RKO (cell line): ENCODE measurements at places on chromosomes 4 and X.

- no peak for DNase-seq
Measured at GRCh38 chr4:58807843-58808615, 1697.8 kb upstream of the IGFBP7 start.

- peak; percentile 90 for DNase-seq
Measured at GRCh38 chr4:105474099-105474518, 247 bp upstream of the PPA2 start.

DNA sequence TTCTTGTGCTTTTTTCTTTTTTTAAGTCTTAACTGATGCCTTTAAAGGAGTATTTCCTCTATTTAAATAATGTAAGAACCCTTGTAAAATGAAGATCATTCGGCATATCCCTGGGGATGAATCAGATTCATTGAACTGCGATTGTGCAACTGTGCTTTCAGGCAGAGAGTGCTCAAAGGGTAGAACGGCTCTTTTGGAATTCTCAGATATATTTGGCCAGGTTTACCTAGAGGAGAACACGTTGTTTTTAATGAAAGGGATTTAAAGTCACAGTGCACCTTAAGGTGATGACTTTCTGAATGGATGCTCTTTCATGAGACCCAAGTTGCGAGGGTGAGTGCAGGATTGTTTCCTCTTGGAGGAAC is 51.6 kb upstream of the ELOVL6 start:
- no peak for DNase-seq

DNA sequence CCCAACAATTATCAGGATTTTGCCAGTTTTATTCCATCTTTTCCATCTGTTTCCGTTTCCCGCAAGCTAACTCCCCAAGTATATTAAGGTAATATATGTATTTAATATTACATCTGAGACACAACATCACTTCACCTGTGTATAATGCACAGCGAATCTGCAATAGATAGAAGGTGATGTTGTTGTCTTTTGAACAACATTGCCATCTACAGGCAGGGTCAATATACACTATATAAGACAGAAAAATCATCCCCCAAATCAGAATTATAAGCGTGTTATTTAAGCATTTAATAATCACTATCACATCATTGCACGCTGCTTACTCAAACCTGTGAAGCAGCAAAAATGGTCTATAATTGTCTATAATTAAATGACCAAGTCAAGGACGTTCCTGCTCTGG is 1115.5 kb downstream of the NLGN4X start:
- peak; percentile 56 for DNase-seq

DNA sequence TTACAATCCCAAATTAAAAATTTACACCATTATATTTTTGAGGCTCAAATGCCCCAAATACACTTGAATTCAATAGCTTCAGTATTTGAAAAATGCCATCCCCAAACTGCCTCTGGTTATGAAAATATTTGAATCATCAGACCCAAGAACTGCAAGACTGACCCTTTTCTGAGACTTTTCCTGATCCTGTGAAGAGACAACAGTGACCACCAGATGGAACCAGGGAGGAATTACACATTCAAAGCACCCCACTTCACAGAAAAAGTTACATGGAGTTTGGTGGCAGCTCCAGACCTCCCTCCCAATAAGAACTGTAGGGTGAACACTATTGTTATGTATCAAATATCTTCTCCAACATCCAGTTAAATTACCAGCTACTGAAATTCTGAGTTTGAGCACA is 44.0 kb upstream of the SCD5 start:
- peak; percentile 58 for DNase-seq

DNA sequence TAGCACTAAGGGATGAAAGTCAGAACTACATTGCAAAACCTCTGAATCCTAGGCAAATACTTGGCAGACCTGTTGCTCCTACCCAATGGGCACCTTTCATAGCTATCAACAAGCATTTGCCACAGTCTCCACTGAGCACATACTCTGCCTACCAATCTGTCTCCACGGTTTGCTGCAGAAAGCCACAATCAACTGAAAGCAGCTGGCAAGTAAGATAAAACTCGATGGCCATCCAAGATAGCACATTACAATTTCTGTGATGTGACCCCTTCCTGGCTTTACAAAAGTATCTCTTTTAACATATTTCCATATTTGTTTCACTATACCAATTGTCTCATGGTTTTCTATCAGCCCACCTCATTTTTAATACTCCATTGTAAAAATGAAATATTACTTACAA is 1060.5 kb upstream of the INTU start:
- no peak for DNase-seq

GRCh38 chr4:40916218-40916555 is 166.4 kb downstream of the NSUN7 start:
- no peak for DNase-seq

DNA sequence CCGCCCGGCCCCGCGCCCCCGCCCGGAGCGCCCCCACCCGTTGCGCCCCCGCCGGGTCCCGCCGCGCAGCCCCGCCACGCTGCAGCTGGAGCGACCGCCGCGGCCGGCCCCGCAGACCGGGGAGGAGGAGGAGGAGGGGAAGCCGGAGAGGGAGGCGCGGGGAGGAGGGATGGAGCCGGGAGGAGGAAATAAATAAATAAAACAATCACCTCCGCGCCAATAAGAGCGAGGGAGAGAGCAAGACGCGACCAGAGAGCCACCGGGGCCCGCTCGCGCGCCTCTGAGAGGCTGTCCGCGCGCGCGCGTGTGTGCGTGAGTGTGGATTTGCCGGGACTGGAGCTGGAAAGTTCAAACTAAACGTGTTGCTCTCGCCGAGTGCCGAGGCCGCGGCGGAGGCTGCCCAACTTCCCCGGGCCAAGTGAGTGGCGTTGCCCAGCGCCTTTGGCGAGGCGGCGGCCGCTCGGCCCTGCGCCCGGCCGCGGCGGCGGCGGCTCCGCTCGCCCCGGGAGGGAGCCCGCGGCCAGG is 2184.4 kb upstream of the TENM3 start:
- no peak for DNase-seq

- no peak for DNase-seq
Measured at GRCh38 chr4:25358515-25359275, 18.4 kb upstream of the ANAPC4 start.

GRCh38 chr4:53956454-53956853 is 108.0 kb downstream of the CHIC2 start:
- no peak for DNase-seq
